Left ventricle myocardium inferior (tissue), 1 donor: ENCODE measurements at places on chromosomes 12 and 14. TPM values are rescaled to one million over a fixed set of nuclear protein-coding genes. Genes with fewer than 3 reads are reported as not detected.
A peak's percentile ranks its signal among the peaks of the same experiment; 100 is the strongest.

The FGF6 gene
- total RNA-seq: not detected

The GALNT9 gene
- total RNA-seq: not detected

GRCh38 chr12:108915632-108916133, 35.8 kb downstream of the DAO start:
- DNase-seq: no peak

DNA sequence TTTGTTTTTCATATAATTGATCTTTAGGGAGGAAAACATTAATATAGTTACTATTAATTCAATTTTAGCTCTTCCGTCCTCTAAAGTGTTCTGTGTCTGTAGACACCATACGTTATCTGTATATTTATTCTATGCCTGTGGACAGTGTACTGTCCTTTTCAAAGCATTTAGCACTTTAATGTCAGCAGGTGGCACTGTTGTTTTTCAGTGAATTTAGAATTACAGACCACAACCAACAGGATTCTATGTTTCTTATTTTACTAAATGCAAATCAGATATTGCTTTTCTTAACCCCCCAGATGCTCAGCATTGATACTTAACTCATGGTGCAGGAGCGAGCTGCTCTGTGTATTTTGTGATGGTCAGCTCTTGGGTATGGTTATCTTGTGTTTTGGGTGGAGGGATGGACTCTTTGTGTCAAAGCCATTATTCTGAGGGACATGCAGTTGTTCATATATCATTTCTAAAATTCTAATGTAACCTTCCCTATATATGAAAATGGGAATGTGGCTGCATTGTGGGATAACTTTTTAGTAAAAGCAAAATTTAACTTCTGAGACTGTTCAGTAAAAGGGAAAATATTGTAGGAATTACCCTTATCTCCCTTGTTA, 65.2 kb downstream of the PAPOLA start:
- DNase-seq: no peak

DNA sequence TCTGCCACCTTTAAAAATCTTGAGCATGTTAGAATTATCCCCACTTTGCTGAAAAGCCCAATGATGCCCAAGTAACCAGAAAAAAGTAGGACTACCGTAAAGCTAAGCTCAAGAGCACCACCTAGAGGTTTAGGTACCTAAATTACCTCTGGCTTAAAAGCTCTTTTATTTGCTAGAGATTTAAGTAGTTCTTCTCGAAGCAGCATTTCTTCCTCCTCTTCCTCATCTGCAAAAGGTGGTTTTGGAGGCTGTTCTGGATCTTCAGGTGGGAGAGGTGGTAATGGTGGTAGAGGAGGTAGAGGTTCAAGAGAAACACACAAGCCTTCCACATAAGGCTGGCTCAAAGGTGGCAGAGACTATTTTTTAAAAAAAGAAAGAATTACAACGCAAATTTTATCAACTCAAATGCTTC, 26.9 kb downstream of the ZFC3H1 start:
- no peak for DNase-seq

- no peak for DNase-seq
Observed at GRCh38 chr12:53244337-53244736, 12.3 kb upstream of the RARG start.

DNA sequence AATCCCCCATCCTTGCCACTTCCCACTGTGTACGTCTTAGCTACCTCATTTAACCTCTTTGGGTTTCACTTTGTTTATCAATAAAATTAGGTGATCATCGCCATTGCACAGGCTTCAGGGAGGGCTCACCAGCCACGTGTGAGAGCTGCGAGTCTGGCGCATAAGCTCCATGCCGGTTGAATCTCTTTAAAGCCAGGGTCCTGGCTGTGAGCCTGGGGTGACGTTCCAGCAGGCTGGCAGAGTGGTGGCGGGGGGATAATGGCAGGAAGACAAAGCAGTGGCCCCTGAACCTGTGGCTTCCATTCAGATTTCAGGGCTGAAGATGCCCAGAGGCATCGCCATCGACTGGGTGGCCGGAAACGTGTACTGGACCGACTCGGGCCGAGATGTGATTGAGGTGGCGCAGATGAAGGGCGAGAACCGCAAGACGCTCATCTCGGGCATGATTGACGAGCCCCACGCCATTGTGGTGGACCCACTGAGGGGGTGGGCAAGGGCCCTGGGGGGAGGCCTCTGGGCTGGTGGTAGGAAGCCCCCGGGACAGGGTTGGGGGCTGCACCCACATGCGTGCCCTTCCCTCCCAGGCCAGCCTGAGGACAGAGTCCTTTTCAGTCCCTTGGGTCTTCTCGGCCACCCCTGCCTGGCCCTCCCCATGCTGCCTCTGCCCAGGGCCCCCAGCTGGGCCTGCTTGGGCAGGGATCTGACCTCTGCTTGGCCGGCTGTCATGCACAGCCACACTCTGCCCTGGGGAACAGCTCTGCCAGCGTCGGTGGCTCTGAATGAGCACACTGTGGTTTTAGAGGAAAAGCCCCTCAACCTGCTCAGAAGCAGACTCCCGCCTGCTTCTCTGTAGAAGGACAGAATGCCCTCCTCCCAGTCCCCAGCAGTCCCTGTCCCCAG, 8.6 kb upstream of the NXPH4 start:
- no peak for DNase-seq

- no peak for DNase-seq
Observed at GRCh38 chr14:55715889-55716288, 135.9 kb downstream of the KTN1 start.

DNA sequence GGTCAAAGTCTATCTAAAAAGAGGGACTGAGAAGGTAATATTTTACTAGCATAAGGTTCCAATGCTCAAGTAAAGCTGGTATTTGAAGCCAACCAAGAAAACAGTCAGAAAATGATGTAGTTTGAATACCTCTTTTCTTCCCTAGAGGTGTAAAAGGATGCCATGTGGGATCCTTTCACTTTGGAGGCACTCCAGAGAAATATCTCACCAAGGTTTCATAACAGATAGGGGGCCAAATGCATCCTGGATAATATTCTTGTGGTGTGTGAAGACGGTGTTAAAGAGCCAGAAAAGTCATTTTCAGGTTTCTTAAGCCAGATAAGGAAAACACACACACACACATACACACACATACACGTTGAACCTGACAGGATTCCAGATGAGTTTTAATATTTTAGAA, 136.1 kb upstream of the PRKD1 start:
- no peak for DNase-seq

GRCh38 chr12:103128862-103129501, 171.5 kb downstream of the ASCL1 start:
- DNase-seq: no peak

DNA sequence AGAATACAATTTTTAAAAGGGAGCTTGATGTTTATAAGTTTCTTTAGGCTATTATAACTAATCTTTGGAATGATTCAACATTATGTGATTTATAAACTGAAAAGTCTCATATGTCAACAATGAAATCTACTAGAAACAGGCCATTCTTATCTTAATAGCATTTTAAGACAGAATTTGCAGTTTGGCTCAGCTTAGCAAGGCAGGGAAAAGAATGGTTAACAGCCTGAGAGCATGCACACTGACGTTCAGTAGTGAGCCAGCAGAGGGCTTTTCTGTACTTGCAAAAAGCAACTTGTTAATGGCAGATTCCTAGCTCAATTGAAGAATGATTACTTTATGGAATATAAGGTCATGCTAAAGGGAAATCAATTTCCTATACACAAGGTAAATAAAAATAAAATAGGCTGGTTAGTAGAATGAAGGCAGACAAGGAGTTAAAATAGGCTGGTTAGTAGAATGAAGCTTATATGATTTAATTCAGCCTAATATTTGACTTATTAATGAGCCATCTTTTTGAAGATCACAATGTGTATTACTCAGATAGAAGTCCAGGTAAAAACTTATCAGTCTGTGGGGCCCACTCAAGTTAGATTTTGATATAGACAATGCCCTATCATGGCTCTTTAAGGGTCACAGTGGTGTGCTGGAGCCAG, 95.9 kb downstream of the OTOGL start:
- DNase-seq: no peak

DNA sequence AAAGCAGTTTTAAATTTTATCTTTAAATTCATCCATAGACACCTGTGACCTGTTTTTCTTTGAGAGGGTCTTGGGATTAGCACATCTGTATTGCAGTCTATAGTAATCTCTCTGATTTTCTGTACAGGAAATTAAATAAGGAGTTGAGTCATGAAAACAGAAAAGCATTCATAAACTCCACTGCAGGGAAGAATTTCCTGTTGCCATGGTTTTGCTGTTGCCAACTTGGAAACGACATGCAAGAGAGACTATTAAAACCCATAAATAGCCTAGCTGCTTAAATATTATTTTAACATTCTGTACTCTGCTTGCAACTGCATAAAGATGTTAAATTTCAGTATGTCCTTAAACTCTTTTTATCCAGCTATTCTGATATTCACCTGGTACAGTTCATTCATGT, 281.0 kb upstream of the RGS6 start:
- DNase-seq: no peak

GRCh38 chr14:34063470-34064164, 112.7 kb upstream of the EGLN3 start:
- peak; percentile 50 for DNase-seq

- DNase-seq: no peak
Observed at GRCh38 chr14:104206281-104206904, 68.0 kb downstream of the KIF26A start.

DNA sequence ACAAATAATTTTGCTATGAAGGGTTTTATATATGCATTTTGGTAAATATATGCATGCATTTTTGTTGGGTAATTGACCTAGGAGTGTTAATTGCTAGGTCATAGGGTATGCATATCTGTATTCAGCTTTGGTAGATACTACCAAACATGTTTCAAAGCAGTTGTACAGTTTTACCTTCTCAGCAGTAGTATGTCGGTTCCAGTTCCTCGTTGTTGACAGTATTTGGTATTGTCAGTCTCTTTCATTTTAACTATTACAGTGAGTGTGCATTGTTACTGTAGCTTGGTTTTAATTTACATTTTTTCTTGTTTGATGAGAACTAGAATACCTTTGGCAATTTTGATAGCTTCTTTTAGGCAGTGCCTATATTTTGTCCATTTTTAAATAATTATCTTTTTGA, 98.9 kb downstream of the ARID2 start:
- DNase-seq: no peak

DNA sequence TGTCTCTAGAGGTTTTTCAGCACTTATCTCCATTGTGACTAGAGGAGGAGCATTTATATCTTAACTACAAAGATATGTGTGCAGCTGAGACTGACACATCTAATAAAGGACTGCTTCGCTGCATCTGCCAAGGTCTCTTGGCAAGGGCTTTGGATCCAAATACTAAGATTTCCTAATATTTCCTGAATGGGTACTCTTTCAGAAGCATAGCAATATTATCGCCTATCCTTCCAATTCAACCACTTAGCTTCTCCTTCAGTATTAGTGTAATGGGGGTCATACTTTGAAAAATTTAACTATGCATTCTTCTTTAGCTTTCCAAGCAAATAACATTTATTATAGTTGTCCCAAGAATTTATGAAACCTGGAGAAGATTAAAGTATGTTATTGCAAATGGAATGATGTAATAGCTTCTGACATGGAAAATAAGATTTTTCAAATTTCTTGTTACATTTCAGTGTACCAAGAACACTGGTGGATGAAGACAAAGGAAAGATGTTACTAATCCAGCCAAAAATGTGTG, 243.0 kb upstream of the PDE3A start:
- DNase-seq: no peak

The MSRB3 gene
- total RNA-seq: 125 TPM

GRCh38 chr12:75764091-75764841, 252.9 kb upstream of the KRR1 start:
- no peak for DNase-seq
